ENCODE measurements at places on chromosomes 1 and 21. TPM values are rescaled to one million over a fixed set of nuclear protein-coding genes. Genes with fewer than 3 reads are reported as not detected.

Gene TSPAN2
- 0.43 TPM for total RNA-seq

DNA sequence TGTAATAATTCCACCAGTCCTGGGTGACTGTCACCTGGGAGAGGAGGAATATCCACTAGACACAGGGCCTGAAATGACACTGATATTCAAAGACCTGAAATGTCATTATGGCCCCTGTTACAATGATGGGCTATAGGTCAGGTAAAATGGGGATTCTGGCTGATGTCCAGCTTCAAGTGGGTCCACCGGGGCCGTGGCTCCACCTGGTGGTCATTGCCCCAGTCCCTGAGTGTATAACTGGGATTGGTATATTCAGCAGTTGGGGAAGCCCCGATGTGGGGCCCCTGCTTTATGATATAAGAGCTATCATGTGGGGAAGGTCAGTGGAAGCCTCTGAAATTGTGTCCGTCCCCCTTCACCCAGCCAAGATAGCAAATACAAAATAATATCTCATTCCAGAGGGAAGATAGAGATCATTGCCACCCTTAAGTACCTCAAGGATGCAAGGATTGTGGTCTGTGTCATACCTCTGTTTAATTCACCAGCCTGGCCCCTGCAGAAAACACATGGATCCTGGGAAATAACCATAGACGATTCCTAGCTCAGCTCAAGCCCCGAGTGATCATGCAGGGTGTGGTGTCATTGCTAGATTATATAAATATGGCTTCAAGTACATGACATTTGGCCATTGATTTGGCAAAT lies 19.4 kb downstream of the PLEKHO1 start:
- no peak for DNase-seq

Gene SELL
- total RNA-seq: 80.7 TPM

GRCh38 chr1:237108297-237109040 lies 66.5 kb downstream of the RYR2 start:
- no peak for DNase-seq

- DNase-seq: no peak
These were observed 11.0 kb downstream of the UBL4B start for GRCh38 chr1:110123224-110123623.

- DNase-seq: no peak
These were observed 847 bp downstream of the SELENON start for GRCh38 chr1:25800703-25801377.

Gene SPRR2A
- total RNA-seq: not detected

- no peak for DNase-seq
These were observed 88.6 kb downstream of the RIPK4 start for GRCh38 chr21:41678016-41678923.

- DNase-seq: no peak
These were observed 53.9 kb downstream of the GABPA start for GRCh38 chr21:25788677-25789076.

GRCh38 chr1:37033355-37034101 lies 787 bp downstream of the GRIK3 start:
- DNase-seq: no peak

GRCh38 chr1:171218661-171219060 lies 29.6 kb upstream of the FMO1 start:
- no peak for DNase-seq

- no peak for DNase-seq
These were observed 224.7 kb upstream of the FAM78B start for GRCh38 chr1:166391279-166392066.

- no peak for DNase-seq
These were observed 30.4 kb upstream of the SLC30A1 start for GRCh38 chr1:211609120-211610024.

DNA sequence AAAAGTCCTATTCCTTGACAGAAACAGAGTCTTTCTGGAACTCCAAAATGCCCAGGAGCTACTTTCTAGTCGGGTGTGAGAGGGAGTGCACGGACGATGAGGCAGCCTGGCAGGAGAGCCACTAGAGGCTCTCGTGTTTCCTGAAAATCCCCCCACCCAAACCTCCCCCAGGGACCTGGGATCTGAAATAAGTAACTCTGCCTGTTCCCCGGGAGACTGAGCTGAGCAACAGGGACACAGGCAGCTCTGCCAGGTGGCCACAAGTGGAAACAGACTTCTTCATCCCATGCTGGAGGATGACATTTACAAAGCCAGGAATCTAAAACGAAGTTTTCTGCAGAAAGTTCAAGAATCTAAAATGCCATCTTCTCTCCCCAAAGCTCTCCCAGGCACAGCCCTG lies 77.1 kb downstream of the ITPKB start:
- no peak for DNase-seq

DNA sequence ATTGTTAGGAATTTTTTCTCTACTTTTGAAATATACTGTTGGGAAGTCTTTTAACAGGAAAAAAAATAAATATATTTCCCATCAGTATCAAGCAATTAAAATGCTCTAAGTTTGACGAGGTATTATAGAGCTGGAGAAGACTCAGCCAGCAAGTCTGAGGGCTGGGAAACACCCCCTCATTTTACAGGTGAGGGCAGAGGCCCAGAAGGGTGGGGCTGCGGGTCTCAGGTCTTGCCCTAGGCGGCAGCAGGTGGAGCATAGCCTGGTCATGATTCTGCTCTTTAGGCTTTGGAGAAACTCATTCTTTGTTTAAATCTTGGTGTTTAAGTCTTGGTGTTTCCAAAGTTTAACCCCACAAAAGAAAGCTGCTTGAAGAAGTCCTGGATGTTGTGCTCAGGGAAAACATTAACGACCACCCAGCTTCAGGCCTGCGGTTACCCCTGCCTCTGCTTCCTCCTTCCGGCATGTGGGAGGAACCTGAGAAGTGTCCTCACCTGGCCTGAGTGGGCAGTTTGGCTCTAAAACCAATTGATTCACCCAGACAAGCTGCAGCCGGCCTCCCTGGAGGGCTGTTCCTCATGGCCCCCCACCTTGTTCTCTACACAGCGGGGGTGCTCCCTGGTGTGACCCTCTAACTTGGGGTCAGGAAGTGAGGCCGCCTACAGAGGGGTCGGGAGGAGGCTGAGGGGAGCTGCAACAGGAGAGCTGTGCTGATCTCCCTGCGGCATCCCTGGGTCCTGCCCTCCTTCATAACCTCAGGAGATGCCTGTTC lies 41.7 kb downstream of the OLFML2B start:
- DNase-seq: no peak

DNA sequence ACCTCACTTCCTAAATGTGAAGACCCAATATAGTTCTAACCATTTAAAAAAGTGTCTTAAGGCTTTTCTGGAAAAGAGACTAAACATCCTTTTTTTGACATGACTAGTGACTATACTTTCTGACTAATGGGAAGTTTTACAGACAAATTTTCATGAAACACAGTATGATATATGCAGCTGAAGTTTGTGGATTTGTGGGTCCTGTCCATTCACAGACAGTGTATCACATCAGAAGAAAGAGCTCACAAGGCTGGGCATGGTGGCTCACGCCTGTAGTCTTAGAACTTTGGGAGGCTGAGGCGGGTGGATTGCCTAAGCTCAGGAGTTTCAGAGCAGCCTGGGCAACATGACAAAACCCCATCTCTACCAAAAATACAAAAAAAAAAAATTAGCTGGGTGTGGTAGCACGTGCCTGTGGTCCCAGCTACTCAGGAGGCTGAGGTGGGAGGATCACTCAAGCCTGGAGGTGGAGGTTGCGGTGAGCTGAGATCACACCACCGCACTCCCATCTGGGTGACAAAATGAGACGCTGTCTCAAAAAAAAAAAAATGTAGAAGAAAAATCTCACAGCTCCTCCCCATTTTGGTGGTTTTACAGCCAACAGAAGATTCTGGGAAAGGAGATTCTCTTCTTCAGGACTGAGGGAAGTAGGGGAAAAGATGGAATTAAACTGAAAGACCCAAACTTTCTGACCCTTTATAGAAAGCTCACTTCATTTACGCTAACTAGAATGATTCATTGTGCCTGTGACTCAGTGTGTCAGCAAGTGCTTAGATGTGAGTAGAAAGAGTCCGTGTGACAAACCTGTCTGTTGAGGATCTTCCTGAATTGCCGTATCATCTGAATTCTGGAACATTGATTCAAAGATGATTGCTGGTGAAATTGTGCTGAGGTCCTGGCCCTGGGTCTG lies 15.2 kb upstream of the YRDC start:
- peak; percentile 45 for DNase-seq

GRCh38 chr1:154607106-154607608 lies 829 bp downstream of the ADAR start:
- DNase-seq: no peak

DNA sequence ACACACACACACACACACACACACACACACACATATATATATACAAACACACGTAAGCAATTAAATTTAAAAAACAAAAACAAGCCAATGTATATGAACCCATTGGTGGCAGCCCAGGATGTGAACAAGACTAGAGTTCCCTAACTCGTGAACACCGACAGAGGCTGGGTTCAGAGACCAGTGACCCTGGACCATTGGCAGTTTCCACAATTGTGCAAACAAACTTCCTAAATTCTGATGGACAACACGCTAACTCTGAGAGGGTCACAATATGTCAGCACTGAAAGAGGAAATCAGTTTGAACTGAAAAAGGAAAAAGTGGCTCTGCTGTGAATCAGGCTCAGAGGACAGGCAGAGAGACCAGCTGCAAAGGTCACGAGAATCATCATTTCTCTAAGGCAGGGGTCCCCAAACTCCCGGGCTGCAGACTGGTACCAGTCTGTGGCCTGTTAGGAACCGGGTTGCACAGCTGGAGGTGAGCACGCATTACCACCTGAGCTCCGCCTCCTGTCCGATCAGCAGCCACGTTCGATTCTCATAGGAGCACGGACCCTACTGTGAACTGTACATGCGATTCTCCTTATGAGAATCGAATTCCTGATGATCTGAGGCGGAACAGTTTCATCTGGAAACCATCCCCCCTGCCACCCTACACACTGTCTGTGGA lies 50.5 kb upstream of the ERO1B start:
- DNase-seq: no peak

DNA sequence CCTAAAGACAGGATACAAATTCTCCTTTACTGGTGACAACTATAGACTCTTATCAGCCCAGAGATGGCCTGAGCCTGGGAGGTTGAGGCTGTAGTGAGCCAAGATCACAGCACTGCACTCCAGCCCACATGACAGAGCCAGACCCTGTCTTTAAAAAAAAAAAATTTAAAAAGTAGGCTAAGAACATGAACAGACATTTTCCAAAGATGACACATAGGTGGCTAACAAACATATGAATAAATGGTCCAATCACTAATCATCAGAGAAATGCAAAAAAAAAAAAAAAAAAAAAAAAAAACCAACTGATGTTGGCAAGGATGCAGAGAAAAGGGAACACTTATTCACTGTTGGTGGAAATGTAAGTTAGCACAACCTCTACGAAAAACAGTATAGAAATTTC lies 65.0 kb downstream of the TOR3A start:
- DNase-seq: no peak

DNA sequence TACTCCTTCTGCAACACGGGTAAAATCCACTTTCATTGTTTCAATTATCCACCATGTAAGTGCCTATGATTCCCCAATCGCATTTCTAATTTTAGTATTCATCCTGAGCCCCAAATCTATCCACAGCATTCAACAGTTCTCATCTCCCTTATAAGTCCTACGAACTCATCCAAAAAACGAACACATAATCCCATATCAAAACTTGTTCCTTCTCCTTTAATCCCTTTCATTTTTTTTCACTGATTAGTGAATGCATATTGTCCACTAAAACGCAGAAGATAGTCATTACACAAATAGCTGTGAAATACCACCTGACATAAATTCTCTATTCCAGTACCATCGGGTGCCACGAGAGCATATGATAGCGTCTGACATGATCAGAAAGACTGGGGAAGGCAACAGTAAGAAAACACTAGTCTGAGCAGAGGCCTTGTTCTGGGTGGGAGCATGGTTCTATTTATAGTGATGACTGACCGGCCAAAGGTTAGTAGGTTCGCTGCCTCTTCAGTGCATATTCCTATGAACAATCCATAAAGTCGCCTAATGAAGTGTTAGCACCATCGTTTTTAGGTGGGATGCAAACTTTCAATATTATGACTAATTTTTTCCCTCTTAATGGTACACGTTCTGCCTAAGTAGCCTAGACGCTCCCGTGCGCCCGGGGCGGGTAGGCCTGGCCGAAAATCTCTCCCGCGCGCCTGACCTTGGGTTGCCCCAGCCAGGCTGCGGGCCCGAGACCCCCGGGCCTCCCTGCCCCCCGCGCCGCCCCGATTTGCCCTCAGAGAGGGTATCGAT lies 648 bp downstream of the ATP5PF start:
- peak; percentile 20 for DNase-seq

DNA sequence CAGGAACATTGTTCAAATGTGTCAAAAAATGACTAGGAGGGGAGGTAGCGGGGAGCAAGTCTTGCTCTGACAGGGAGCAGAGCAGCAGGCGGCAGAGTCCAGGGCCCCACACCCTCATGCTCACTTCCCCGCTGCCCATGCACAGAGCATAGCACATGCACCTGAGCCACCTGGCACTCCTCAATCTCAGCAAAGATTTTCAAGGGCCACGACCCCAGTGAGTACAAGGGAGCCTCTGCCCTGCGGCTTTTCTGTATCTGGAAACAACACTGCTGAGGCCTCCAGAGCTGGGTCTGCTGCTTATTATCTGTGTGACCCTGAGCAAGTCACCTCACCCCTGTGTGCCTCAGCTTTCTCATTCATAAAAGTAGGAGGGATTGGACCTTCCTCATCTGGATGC lies 1.1 kb upstream of the GJB3 start:
- no peak for DNase-seq

DNA sequence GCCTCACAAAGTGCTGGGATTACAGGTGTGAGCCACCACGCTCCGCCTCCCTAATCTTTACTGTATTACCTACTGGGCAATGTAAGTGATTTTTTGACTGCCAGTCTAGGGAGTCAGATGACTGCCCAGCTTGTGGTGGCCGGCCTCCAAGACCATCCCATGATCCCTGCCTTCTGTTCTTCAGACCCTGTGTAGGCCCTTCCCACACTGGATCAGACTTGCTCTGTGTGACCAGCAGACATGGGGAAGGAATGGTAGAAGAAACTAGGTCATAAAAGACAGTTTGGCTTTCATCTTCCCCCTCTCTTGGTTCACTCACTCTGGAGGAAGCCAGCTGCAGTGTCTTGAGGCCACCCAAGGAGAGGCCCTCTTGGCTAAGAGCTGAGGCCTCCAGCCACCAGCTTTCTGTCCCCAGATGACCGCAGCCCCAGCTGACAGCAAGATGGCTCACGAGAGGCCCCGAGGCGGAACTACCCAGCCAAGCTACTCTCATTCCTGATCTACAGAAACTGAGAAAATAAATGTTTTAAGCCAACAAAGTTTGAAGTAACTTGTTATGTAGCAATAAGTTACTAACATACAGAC lies 14.5 kb upstream of the CBR3 start:
- no peak for DNase-seq

DNA sequence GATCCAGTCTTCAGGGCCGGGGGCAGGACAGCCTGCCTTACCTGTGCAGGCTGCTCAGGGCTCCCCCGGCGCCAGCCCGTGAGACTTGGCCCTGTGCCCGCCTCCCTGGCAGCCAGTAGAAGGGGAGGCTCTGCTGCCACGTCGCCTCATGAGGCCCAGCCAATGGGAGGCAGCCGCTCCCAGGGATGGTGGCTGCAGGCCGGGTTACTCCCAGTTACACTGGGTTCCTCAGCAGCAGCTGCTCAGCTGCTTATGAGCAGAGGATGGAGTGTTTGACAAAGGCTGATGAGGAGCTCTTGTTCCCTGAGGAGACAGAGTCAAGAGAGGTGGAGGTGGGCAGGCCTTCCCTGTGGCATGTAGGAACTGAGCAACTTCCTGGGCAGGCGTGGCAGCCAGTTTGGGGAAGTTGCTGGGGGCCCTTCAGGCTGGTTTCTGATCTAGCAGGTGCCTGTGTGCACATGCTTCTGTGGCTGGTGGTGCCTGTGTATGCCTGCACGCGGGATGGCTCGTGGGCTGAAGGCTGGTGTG lies 5.5 kb downstream of the MFSD2A start:
- DNase-seq: peak; percentile 53

Data from CD8-positive, alpha-beta T cell (primary cell).